ENCODE measurements at places on chromosomes 3 and 15.

DNA sequence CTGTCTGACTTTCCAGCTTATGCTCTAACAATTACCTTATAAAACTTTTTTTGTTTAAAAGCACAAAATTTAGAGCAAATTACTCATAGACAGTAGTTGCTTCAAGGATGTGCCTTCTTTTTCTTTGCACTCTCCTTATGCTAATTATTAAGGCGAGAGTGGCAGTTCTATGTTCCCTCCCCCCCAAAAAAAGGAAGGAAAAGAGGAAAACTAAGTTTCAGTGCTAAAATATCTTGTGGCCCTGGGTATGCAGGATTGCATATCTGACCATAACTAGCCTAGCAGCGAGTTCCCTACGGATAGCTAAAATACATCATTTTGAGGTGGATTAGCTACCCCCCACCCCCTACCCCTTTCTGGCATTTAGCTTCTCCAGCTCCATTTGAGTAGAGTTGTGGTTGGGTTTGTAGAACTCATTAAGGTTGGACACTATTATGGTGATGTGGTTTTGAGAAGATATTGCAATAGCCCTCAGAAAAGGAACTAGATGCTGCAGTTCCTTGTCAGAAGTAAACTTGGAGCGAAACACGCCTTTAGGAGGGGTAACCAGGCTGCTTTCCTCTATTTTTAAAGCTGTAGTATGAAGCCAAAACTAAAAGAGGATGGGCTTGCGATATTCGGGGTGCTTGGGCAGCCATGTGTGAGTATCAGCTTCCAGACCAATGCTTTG, 174.6 kb downstream of the AKAP13 start:
- no peak for DNase-seq
- H3K27me3 ChIP-seq: no peaks in the 10 kb centered on the region
- H3K4me1 ChIP-seq: peaks cover 23% of the 10 kb centered on the region
- peaks cover 10% of the 10 kb centered on the region for H3K36me3 ChIP-seq

GRCh38 chr3:171986176-171986575, 53.2 kb upstream of the FNDC3B start:
- H3K27ac ChIP-seq: no peak overlapping the region
- no peak for DNase-seq
- H3K4me3 ChIP-seq: no peak overlapping the region
- H3K36me3 ChIP-seq: no peaks in the 10 kb centered on the region
- no peaks in the 10 kb centered on the region for H3K4me1 ChIP-seq

GRCh38 chr3:23086331-23086730, 116.8 kb upstream of the UBE2E2 start:
- H3K27ac ChIP-seq: no peak overlapping the region
- H3K27me3 ChIP-seq: no peaks in the 10 kb centered on the region
- H3K36me3 ChIP-seq: no peaks in the 10 kb centered on the region
- H3K4me3 ChIP-seq: no peak overlapping the region
- DNase-seq: no peak

DNA sequence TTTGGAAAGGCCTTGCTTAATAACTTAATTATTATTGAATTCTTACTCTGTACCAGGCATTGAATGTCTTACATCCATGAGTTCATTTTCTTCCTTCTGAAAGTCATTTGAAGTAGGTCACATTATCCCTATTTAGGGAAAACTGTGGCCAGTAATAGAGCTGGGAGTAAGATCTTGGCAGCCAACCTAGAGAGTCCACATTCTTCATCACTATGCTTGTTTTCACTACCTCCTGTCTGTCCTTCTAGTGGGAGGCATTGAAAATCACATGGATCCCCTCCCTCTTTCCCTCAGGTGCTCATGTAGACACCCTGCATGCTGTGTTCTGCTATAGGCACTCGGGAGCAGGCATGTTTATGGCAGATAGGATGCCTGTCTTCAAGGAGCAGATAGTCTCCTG, 154.9 kb downstream of the EBLN2 start:
- H3K27ac ChIP-seq: no peak overlapping the region
- no peak for DNase-seq
- H3K4me3 ChIP-seq: no peak overlapping the region
- H3K4me1 ChIP-seq: no peaks in the 10 kb centered on the region

GRCh38 chr3:156981005-156981404, 154.9 kb downstream of the LEKR1 start:
- H3K27me3 ChIP-seq: no peaks in the 10 kb centered on the region
- no peak overlapping the region for H3K4me3 ChIP-seq
- no peak for DNase-seq
- H3K27ac ChIP-seq: no peak overlapping the region
- H3K36me3 ChIP-seq: no peaks in the 10 kb centered on the region

DNA sequence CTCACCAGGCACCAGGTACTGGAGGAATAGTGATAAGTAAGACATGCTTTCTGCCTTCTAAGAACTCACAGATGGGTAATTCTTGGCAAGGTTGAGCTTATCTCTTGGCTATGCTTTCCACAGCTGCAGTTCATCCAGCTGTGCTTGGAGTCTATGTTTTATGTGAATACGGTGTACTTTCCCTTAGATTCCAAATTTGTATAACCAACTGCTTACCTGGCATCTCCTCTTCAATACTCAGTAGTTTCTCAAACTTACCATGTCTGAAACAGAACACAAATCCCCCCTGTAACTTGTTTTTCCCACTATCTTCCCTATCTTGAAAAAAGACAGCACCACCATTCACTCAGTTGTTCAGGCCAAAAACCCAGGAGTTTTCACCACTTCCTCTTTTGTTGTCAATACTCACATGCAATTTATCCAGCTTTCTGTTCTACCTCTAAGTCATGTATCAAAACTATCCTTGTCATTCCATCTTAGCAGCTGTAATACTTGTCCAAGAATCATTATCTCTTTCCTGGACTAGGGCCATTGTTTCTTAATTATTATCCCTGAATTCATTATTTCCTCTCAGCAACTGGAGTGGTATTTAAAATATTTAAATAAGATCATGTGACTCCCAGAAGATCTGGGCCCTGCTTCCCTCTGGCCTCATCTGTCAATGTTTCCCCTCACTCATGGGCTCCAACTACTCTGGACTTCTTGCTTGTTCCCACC, 32.6 kb downstream of the COL6A5 start:
- no peaks in the 10 kb centered on the region for H3K4me1 ChIP-seq
- H3K4me3 ChIP-seq: no peak overlapping the region
- no peak overlapping the region for H3K27ac ChIP-seq
- H3K27me3 ChIP-seq: peaks cover 6% of the 10 kb centered on the region
- no peaks in the 10 kb centered on the region for H3K36me3 ChIP-seq
- no peak for DNase-seq

DNA sequence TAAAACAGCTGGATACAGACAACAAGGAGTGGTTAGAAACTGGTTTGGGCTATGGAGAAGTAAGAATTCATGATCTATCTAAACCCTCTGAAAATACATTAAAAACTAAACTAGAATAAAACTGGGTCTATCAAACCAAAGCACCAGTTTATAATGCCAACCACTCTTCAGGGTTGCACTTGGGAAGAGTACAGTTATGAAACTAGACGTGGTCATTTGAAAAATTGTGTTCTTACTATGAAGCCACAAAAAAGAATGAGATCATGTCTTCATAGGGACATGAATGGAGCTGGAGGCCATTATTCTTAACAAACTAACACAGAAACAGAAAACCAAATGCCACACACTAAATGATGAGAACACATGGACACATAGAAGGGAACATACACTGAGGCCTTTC, 103.8 kb downstream of the GAP43 start:
- DNase-seq: no peak
- H3K36me3 ChIP-seq: no peaks in the 10 kb centered on the region
- no peak overlapping the region for H3K27ac ChIP-seq
- H3K4me3 ChIP-seq: no peak overlapping the region

DNA sequence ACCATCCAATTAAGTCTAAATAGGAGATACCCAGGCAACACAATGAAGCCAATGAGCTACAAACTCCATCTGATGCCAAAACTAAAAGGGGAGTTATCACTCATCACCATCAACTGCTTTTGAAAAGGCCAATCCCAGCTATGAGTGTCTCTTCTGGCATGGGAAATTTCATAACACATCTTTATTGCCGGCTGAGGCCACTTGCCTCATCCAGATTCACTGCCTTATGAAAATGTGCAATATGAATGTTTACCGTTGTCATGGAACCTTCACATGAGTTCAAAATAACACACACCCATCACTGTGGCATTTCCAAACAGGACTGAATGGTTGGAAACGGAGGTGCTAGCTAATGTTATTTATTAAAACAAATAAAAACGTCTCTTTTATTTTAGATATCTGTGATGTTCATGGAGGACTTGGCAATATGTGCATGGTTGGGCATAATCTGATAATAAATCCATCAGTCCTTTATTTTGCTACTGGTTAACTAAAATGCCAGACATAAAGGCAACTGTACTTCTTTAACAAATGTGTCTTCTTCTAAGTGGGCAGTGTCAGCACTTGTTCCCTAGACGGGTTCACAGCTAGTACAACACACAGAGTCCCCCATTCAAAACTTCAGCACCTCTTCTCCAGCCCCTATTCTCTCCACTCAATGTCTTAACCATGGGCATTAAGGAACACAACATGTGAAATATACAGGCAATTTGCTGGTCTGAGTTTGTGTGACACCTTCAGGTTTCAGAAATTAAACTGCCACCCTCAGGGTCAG, 143.9 kb downstream of the MAGI1 start:
- no peaks in the 10 kb centered on the region for H3K36me3 ChIP-seq
- no peak overlapping the region for H3K27ac ChIP-seq
- no peaks in the 10 kb centered on the region for H3K4me1 ChIP-seq
- H3K27me3 ChIP-seq: no peaks in the 10 kb centered on the region

GRCh38 chr3:66385066-66385465, 115.8 kb downstream of the LRIG1 start:
- H3K27me3 ChIP-seq: no peaks in the 10 kb centered on the region
- peak overlapping the region; percentile 76 for H3K27ac ChIP-seq
- peaks cover 32% of the 10 kb centered on the region for H3K4me1 ChIP-seq
- DNase-seq: no peak

- peaks cover 6% of the 10 kb centered on the region for H3K4me1 ChIP-seq
- no peaks in the 10 kb centered on the region for H3K36me3 ChIP-seq
- no peak overlapping the region for H3K4me3 ChIP-seq
- DNase-seq: no peak
Measured at GRCh38 chr3:141690431-141691072, 47.5 kb upstream of the RNF7 start.

All from memory B cell (primary cell).